ENCODE measurements at places on chromosomes 6 and 20. TPM values are rescaled to one million over a fixed set of nuclear protein-coding genes. Genes with fewer than 3 reads are reported as not detected.

Gene PTPRK
- 21.3 TPM for total RNA-seq

GRCh38 chr6:51049983-51050877 is 231.6 kb downstream of the TFAP2B start:
- DNase-seq, result no peak

DNA sequence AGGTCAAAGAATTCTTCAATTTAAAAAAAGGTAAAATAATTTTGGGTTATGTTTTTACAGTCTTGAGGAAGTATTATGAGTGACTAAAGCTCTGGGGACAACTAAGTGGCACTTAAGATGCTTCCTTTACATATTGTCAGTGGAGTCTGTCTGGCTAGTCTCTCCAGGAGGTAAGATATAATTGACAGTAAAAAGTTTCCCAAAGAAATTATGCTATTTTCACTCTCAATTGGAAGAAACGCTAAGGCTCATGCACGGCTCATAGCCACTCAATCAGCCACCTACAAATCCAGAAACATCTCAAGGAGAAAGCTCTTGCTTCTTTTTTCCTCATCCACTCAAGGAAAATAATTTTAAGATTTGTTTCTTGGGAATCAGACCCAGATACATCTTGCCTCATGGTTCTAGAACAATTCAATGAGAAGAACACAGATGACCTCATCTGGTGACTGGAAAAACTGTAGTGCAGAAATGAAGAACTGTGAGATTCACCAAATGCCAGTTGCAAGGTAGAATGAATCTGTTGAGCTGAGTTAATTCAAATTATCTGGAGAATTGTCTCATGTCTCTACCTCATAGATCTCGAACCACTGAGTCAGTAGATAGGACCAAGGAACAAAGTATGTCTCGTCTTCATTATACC is 252.9 kb downstream of the TPBG start:
- no peak for DNase-seq

Gene KCNK5
- 28.4 TPM for total RNA-seq

- DNase-seq, result no peak
These were observed 53.5 kb downstream of the EBF4 start for GRCh38 chr20:2745936-2746635.

GRCh38 chr20:2463616-2464365 is 6.8 kb downstream of the SNRPB start:
- no peak for DNase-seq

DNA sequence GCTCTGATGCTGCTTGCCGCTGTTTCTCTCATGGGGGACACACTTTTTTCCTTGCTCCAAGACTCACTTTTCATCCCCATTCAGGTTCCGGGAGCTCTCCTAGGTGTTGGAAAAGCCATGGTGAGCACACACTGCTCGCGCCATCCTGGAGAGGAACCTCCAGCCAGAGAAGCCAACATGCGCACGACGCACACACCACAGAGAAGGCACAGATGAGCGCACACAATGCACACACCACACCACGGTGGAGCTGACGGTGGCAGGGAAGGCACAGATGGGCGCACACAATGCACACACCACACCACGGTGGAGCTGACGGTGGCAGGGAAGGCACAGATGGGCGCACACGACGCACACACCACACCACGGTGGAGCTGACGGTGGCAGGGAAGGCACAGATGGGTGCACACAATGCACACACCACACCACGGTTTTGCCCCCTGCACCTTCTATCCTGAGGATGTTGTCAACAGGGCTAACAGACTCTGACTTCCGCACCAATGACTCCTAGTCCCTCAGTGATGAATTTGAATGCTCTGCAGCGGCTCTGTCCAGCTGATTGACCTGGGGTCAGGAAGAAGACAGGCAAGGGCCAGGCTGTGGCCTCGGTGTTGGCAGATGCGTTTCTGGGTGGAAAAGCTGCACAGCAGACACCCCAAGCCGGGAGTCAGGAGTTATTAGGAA is 154.7 kb downstream of the ERMARD start:
- no peak for DNase-seq

Gene ARMC12
- 0.38 TPM for total RNA-seq

DNA sequence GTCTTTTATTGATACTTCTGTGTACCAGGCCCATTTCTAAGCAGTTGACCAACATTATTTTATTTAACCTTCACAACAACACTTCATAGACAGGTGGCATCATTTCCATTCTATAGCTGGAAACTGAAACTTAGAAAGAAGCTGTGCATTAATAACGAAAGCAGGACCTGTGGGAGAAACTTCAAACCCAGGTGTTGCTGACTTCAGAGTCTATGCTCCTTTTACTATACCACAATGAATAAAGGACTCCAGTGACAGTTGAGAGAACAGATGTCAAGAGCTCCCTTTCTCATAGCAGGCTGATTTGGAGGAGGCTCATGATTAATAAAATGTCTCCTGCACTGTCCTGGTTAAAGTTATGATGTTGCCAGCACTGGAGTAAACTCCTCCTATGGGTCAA is 56.6 kb upstream of the POU3F2 start:
- DNase-seq, result no peak

Gene TEAD3
- 0.90 TPM for total RNA-seq

DNA sequence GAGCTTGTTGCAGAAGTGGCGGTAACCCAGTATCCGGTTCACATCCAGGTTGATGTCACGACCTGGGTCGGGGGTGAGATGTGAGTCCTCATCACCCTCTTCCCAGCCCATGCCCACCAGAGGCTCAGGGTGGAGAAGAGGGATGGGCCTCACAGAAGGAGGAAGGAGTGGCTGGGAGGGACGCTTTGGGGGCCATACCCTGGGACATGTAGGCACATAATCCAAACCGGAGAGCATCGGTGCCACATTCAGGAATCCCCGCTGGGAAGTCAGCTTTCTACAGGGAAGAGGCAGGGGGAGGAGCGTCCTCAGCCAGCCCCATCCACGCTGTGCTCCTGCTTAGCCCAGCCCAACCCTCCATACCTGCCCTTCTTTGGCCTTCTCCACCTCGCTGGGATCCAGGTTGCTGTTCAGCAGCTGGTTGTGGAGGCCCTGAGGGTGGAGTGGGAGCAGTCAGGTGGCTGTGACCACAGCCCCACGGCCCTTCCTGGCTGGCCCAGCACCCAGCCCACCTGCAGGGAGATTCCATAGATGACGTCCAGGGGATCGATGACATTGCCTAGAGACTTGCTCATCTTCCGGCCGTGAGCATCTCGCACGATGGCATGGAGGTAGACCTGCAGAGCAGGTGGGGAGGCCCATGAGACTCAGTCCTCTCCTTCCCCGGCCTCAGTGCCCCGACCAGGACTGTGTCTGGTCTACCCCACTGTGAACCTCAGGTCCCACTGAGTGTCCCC is 3.5 kb upstream of the VWA7 start:
- no peak for DNase-seq

DNA sequence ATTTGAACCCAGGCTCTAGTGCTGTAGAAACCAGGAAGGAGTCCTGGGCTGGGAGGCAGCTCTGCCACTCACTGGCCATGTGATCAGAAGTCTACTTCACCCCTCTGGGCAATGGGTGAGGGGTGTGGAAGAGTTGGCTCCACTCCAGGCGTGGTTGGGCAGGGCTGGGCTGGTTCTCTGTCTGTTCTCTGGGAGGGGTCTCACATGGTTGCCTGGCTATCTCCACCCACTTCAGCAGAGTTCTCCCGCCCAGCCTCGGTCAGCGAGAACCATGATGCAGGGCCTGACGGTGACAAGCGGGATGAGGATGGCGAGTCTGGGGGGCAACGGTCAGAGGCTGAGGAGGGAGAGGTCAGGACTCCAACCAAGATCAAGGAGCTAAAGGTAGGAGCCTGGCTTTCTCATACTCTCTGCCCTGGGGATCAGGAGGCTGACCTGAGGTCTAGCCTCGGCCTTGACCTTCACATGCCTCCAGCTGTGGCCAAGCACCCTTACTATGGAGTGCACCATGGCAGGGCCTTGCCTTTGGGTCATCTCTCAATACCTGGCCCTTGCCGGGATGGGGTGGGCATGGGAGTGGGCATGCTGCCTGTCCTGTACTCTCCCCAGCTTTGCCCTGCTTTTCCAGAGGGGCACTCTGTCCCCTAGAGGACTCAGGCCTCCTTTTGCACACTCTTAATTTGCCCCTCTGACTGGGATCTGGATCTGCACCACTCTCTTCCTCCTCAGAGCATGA is 39.6 kb downstream of the EPB41L1 start:
- DNase-seq, result no peak

Gene VSX1
- not detected for total RNA-seq

Gene TCF15
- total RNA-seq, result not detected

- no peak for DNase-seq
These were observed 16.8 kb downstream of the RALY start for GRCh38 chr20:34010405-34010931.

DNA sequence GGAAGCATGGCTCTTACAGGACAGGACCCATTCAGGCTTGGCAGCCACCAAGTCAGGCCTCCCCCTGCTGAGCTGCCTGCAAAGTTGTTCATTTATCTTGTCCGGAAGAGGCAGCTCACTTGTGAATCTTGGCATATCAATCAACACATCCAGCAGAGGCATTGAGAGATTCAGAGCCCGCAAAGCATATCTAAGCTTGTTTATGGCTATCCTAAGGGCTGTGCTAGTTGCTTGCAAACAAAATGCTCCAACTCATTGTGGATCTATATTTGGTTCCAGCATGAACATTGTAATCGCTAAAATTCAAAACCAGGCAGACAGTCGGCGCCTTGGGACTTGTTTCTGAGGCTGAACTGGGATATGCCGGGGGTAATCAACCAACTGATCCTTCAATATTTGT is 106.1 kb downstream of the UNC5CL start:
- DNase-seq, result no peak

Gene PHACTR2
- total RNA-seq, result 29.1 TPM

DNA sequence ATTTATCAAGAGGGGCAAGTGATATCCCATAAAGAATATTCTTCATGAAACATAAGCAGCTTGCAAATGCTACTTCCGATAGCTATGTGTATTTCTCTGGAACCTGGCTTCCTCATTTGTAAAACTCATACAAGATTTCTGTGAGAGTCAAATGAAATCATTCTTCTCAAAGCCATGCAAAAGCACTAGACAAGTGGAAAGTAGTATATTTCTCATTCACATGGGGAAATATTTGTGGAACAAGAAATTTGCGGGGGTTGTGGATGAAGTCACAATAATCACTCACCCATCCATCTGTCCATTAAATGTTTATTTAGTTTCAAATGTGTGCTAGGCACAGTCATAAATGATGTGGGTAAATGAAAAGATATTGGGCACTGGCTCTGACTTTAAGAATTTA is 150.5 kb downstream of the IPCEF1 start:
- no peak for DNase-seq

DNA sequence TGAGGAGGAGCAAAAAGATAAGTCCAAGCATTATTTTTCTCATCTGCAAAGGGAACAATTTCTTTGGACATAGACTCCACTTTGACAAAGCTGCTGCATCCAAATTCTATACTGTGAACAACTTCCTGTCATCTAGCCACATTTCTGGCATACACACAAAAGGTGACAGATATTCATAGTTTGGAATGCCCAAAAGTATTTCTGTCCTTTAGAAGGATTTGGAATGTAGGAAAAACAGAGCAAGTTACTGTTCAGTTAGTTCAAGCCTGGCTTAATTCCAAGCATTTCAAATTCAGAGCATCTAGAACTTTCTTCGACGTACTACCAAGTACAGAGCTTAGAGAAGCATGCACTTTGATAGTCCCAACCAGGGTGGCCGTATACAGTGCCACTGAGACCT is 134.0 kb downstream of the PDE7B start:
- DNase-seq, result no peak

DNA sequence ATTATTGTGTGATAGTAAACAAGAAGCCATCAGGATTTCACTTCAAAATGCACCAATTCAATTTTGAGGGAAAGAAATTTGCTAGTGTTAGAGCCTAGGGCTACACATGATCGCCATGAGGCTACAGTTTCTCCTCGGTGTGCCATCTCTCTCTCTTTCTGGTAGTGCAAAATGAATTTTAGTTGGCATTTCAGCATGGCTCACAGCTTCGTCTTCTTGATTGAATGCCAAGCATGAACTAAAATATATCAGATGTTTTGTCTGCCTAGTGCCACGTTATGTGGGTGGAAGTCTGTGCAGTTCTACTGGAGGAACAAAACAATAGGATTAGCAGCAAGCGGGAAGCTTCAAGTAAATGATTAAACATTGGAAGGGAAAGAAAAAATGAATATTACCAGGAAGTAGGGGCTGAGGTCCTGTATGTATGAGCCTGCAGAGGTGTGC is 6.8 kb upstream of the MRAP2 start:
- no peak for DNase-seq

Gene RSPH3
- total RNA-seq, result 4.2 TPM

Gene APOBEC2
- total RNA-seq, result not detected

GRCh38 chr20:46787991-46788762 is 78.7 kb downstream of the SLC2A10 start:
- DNase-seq, result no peak

DNA sequence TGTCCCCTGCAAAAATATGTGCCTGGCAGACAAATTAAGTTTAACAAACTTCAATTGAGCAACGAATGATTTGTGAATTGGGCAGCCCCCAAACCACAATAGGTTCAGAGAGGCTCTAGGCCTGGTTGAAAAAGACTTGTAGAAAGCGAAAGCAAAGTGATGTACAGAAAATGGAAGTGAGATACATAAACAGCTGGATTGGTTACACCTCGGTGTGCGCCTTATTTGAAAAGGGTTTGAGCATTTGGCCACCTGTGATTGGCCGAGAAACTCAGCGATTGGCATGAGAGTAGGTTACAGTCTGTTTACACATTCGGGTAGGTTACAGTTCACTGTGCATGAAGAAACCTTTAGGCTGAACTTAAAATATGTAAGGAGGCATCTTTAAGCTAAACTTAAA is 136.9 kb downstream of the CD83 start:
- DNase-seq, result no peak

Gene UST
- total RNA-seq, result 6.4 TPM

Gene KIF25
- not detected for total RNA-seq

GRCh38 chr6:121641158-121641557 is 205.7 kb downstream of the GJA1 start:
- DNase-seq, result no peak

GRCh38 chr6:148349466-148349865 is 6.8 kb downstream of the SASH1 start:
- DNase-seq, result no peak

- no peak for DNase-seq
These were observed 10.4 kb downstream of the DEFB129 start for GRCh38 chr20:237489-237888.

Gene RAD21L1
- total RNA-seq, result not detected

Gene FAM184A
- total RNA-seq, result 2.2 TPM

DNA sequence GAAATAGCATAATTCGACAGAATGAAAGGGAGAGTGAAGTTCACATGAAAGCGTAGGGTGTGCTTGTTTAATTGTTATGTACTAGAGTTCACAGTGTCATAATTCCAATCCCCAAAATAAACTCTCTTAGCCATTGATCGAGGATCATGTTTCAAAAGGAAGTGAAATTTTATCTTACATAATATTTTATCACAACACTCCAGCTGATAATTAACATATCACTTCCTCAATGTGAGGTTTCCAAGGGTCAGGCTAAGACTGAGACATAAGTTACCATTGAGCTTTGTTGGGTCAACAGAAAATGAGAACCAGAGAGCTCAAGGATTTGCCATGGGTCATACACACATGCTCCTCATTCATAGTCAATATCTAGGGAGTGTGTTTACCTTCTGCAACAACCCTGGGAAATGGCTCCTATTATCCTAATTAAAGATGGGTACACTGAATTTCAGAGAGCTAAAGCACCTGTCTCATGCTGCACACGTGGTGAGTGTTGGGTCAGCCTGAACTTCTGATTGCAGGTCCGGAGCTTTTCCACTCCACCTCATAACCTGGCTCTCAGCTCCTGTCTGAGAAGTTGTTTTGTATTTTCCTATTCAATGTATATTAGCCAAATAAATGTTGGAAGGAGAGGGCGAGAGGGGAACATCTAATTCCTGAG is 3.0 kb downstream of the GSTA2 start:
- DNase-seq, result no peak

GRCh38 chr6:160054913-160055312 is 66.7 kb upstream of the SLC22A1 start:
- no peak for DNase-seq
